Hematopoietic multipotent progenitor cell (in vitro differentiated cells): ENCODE measurements at places on chromosomes 4 and X.

DNA sequence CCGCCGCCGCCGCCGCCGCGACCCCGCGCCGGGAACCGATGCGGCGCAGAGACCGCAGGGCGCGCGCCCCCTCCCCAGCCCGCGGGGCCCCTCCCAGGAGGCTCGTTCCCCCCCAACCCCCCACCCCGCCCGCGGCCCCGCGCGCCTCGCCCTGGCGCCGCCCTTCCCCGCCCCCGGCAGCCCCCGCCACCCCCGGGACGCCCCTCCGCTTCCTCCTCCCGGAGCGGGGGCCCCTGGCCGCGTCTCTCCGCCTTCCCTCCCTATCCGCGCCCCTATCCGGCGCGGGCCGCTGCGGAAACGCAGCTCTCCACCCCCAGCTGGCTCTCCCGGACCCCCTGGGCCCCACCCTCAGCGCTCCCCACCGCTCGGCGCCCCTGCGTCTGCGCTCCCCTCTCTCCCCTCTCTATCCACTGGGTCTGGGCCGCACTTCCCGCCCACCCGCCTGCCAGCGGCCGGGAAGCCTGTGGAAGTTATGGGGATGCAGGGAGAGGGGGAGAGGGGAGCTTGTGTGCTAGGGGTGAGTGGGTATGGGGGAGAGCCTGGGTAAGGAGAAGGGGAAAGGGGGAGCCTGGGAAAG, at the start of gene TMEM271:
Gene TMEM271, minus strand, starts transcription at position 51 of the 577 bp plus-strand sequence. CDS start 233 bp downstream, outside the sequence.
- DNase-seq: no peak

DNA sequence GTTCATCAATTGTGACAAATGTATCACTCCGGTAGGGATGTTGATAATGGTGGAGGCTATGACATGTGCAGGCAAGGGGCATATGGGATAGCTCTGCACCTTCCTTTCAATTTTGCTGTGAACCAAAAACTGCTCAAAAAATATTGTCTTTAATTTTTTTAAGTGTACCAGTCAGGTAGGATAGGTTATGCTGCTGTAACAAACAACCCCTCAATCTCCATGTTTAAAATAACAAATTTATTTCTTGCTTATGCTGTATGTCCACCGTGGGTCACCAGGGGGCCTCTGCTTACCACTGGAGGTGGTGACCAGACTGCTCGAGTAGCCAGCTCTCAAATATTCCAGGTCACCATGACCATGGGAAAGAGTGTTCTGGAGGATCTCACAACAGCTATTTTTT, 23.4 kb upstream of the MSX1 start:
- no peak for DNase-seq

DNA sequence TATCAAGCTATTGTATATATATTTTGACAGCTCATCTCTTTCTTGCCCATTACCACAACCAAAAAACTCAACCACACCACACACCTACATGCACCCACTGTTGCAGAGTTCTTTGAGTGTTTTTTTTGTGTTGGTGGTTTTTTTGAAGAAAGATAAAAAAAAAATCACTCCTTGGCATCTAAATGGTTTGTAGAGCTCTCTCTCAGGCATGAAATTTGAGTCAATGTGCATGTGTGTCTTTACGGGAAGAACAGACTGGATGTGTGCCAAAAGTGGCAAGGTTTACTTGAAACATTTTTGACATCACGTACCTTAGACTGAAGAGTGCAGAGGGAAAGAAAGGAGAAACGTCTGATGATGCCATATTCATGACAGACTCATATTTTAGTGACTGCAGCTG, 154.2 kb downstream of the FHIP1A start:
- no peak for DNase-seq

- no peak for DNase-seq
These were observed 219.4 kb downstream of the EPHA5 start for GRCh38 chr4:65450899-65451298.

GRCh38 chr4:109407027-109407737, 26.4 kb upstream of the SEC24B start:
- DNase-seq: no peak

DNA sequence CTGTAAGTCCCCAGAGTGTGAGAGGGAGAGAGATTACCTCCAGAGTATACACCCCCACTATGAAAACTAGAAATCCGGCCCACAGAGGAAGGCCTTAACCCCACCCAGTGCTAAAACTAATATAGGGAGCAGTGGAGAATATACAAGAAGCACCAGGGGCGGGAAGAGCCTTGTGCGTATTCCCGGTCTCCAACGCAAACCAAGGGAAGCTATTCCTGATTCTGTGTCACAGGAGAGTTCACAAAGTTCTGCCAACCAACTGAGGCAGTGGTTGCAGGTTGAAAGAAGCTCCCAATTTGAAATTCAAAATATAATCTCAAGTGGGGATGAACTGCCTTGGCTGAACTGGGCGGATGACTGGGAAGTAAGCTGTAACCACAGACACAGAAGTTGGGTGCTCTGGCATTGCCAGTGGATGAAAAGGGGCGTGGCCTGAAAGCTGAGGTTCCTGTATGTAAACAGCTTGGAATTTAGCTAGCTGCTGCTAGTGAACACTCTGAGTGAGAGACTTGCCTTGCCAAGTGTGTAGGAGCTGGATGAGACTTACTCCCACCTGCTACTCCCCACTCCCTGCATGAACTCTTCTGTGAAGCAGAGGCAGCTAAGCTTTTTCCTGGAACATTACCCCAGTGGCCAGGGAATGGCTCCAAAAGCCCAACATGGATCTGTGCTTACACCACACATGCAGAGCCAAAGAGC, 32.7 kb downstream of the ELF2 start:
- DNase-seq: no peak

GRCh38 chrX:72029483-72030411, 102.0 kb downstream of the RTL5 start:
- no peak for DNase-seq
